Stimulated activated CD8-positive, alpha-beta memory T cell treated with anti-CD3 and anti-CD28 coated beads, Interleukin-4, amount 100 ng/mL, for 1 hour (primary cell): ENCODE measurements at places on chromosomes 6 and 20.

DNA sequence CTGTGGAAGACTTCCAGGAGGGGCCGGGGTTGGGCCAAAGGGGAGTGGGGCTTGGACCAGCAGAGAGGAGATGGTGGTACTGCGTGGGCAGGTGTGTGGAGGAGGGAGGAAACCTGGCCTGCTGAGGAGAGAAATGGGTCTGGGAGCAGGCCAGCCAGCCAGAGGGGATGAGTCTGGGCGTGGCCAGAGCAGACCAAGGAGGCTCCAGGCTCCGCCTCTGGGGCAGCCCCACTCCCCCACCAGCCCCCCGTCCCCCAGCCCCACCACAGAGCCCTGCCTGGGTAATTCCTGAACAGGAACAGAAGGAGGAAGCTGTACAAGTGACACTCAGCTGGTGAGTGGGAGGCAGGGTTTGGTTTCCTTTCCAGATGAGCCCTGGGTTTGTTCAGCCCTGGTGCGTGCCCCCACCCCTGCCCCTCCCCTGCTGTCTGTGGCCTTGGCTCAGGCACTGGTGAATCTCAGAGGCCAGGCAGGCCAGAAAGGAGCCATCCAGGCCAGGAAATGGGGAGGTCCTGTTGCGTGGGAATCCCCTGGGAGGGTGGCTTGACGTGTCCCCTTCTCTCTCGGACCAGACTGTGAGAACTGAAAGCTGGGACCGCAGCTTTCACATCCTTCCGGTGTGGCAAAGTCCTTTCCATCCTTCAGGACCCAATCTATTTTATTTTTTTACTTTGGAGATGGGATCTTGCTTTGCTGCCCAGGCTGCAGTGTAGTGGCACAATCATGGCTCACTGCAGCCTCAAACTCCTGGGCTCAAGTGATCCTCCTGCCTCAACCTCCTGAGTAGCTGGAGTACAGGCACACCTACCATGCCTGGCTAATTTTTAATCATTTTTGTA is 9.4 kb upstream of the SRC start:
- DNase-seq: no peak

- DNase-seq: no peak
Observed at GRCh38 chr6:152575621-152576150, 61.5 kb downstream of the SYNE1 start.

GRCh38 chr6:33958526-33959328 is 154.9 kb upstream of the MLN start:
- no peak for DNase-seq

DNA sequence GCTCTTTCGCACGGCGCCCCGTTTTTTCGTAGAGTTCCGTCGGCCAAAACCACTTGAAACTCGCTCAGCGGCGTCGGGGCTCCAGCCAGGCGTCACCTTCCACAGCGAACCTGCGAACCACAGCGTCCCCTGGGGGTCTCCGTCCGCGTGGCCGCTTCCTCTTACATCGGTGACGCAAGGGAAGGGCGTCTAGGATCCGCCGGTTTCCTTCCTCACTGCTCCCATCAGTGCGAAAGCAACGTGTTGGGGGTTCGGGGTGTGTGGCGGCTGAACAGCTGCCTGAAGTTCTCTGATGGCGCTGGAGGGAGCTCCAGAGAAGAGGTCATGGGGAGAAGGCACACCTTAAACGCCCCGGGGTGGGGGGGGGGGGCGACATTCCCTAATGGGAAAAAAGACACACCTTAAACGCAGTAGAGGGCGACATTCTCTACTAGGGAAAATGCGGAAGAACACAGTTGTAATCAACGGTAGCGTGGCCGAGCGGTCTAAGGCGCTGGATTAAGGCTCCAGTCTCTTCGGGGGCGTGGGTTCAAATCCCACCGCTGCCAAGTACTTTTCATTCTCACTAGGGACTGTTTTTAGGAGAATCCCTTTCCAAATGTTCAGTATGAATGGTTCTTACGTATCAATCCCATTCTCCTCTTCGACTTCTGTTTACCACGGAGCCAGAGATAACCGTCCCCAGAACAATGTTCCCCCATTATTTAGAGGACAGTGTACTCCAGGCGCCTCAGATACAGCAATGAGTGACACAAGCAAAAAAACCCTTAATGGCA is 16.4 kb downstream of the ZNF311 start:
- DNase-seq: peak; percentile 50

DNA sequence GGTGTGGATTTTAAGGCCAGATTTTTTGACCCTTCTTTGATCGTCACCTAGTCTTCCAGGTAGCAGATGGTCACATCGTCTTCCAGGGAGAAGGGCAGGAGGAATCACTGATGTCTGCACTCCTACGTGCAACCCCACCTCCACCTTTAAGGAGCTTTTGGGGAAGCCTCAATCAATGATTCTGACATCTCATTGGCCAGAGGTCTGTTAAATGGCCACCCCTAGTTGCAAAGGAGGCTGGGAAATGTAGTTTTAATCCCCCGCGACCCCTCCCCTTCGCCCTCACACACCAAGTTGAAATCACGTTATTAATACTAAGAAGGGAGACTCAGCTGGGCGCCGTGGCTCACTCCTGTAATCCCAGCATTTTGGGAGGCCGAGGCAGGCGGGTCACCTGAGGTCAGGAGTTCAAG is 151.4 kb downstream of the BCAS1 start:
- DNase-seq: no peak
